ENCODE measurements at places on chromosomes 1 and 21.

GRCh38 chr1:22320587-22321344 is 130.9 kb upstream of the ZBTB40 start:
- no peak for DNase-seq

DNA sequence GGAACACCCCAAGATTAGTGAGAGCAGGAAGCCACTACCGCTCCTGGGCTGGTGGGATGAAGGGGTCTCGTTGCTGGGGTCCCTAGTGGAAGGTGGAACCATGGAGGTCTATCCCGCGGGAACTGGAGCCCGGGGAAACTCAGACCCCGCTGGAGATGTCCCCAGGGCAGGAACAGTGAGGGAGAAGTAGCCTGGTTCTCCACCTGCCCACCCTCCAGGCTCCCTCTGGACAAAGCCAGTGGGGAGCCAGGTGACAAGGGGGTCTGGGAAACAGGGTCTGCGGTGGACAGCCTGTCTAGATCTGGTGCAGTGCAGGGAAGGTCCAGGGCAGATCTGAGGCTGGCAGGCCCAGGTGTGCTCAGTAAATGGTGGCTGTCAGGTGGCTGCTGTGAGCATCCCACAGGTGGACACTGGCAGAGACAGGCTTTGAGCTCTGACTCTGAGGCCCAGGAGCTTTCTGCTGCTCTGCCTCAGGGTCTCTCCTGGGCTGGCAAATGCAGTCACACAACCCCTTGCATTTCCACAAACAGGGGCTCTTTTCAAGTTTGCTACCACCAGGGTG is 88.0 kb upstream of the TLR5 start:
- no peak for DNase-seq

- no peak for DNase-seq
Measured at GRCh38 chr1:41108696-41109275, 87.3 kb upstream of the SLFNL1 start.

DNA sequence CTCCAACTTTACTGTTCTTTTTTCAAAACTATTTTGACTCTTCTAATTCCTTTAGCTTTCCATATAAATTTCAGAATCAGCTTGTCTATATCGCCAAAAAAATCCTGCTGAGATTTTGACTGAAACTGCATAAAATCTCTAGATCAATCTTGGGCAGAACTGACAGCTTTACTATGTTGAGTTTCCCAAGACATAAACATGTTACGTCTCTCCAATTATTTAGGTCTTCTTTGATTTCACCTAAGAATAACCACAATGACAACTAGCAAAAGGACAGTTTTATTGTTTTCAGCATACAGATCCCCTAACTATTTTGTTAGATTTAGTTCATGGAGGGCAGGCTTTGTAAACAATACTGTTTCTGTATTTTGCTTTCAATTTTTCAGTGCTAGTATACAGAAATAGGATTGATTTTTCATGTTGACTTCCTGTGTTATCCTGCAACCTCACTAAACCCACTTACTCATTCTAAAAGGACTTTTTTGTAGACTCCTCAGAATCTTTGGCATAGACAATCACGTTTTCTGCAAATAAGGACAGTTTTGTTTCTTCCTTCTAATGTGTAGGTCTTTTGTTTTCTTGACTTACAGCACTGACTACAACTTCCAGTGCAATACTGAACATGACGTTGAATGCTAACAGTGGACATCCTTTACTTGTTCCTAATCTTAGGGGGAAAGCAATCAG is 63.4 kb downstream of the NPHP4 start:
- DNase-seq = no peak

DNA sequence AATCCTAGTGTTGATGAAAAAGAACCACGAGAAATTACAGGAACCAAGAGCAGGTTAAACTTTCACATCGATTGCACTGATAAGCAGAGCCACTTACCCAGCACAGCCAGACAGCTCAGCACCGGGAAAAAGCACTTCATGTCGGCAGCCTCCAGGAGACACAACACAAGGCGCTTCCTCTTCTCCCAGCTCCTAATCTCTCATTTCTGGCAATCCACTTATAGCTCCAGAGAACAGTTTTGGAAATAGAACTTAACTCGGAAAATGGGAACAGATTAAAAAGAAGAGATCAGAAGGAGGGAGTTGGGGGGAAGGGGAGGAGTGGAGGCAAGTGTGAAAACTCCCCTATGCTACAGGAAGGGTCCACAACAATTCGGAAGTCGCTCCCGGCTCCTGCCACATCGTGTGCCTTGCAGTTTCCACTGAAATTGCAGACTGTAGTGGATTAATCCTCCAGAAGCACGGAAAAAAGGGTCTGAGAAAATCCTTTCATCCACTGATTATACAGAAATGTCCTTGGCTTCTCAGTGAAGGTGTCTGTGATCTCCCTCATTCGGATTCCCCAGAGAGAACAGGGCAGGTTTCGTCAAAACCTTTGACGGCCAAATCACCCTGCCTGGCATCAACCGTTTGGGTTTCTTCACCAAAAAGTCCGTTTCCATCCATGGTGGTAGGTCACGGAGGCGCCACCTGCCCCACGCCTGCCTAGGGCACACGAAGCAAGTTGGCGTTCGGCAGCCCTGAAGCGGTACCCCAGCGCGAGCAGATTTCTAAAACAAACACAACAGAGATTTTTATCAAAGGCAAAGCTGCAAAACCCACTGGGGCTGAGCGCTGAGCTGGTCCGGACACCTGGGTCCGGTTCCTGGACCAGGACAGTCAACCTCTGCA is 1.1 kb downstream of the IGSF3 start:
- no peak for DNase-seq
